ENCODE measurements at places on chromosomes 6 and 20.

- DNase-seq = no peak
Observed at GRCh38 chr6:150499882-150500312, 99.8 kb upstream of the PLEKHG1 start.

DNA sequence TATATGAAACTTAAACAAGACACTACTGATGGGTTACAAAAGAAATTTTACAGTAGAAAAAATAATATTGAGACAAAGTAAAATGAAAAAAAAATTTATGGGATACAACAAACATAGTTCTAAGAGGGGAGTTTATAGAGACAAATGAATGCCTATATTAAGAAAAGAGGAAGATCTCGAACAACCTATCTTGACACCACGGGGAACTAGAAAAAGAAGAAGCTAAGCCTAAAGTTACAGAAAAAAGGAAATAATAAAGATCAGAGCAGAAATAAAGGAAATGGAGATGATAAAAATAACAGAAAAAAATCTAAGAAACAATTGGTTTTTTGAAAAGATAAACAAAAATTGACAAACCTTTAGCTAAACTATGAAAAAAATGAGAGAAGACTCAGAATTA, 9.1 kb upstream of the ECHDC1 start:
- no peak for DNase-seq

- DNase-seq = no peak
Observed at GRCh38 chr20:40265825-40266533, 423.1 kb downstream of the MAFB start.

DNA sequence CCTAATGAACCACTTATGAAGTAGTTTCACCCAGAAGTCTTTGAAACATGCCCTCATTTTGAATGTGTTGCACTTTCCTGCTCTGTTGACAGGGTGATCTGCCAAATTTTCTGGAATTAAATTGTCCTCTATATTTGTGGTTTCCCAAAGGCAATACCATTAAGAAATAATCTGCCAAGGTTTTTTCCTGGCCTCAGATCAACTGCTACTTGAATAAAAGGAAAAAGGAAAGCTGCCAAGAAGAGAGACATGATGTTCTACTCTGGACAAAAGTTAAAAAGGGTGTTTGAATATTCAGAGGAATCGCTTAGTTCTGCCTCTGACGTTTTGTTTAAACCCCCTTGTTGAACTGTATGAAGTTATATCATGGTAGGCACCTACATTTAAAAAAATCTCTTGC, 37.4 kb upstream of the ARMH2 start:
- DNase-seq = no peak

DNA sequence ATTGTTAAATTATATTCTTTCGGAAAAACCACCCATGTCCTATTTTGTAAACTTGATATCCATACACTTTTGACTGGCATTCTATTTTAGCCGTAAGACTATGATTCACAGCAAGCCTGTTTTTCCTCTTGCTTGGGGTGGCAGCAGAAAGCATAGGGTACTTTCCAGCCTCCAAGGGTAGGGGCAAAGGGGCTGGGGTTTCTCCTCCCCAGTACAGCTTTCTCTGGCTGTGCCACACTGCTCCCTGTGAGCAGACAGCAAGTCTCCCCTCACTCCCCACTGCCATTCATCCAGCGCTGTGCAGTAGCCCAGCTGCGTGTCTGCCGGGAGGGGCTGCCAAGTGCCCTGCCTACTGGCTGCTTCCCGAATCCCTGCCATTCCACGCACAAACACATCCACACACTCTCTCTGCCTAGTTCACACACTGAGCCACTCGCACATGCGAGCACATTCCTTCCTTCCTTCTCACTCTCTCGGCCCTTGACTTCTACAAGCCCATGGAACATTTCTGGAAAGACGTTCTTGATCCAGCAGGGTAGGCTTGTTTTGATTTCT, 2.1 kb upstream of the ESR1 start:
- no peak for DNase-seq

DNA sequence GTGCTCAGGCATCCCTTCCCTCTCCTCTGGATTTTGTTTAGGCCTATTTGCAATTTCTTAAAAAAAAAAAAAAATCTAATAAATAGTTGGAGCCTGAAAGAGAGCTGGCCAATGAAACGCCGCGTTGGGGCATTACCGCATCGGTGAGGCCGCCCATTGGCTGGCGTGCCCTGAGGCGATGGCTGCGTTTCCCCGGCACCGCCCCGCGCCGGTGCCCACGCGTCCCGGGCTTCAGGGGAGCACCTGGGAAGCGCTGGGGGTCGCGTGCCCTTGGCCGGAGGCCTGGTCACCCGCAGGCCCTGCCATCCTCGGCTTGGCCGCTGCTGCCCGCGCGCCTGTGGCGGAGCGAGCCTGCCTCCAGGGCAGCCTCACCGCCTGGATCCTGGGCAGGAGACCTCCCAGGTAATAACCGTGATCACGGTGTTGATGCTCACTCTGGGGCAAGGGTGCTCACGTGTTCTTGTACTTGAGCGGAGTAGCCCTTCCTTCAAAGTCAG, 155.4 kb downstream of the NRN1 start:
- DNase-seq = no peak

DNA sequence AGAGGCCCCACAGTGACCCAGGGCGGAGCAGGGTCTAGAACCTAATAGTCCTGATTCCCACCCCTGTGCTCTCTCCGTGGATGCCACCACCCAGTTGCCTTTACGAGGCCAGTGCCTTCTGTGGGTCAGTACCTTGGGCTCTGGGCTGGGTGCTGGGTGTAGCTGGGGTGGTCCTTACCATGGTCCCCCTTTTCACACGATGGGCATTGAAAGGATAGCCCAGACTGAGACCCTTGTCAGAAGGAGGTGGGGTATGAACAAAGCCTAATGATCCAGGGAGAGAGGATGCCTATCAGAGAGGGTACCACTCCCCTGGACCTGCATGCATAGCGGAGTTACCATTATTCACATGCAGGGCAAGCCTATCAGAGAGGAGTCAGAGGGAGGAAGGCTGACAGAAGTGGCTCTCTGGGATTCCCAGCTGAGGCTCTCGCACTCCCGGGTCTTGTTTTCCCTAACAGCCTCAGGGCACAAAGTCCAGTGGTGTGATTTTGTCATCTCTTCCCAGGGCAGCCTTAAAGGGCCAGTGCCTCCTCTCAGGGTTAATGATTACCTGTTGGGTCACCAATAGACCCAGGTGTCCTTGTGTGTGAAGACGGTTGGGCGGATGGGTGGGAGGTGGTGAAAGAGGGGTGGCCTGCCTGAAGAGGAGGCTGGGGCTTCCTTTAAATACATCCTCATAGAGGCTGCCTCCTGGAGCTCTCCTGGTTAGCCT, 36.2 kb downstream of the VEGFA start:
- no peak for DNase-seq

GRCh38 chr6:141653590-141653989, 479.1 kb upstream of the GJE1 start:
- no peak for DNase-seq

DNA sequence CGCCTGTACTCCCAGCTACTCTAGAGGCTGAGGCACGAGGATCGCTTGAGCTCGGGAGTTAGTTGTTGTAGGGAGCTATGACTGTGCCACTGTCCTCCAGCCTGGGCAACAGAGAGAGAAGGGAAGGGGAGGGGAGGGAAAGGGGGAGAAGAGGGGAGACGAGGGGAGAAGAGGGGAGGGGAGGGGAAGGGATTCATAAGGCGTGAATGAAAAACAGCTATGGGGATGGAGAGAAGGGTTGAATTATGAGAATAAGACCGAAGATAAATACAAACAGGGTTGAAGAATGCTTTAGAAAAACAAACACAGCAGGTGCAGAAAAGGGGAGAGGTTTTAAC, 106.0 kb downstream of the TRIM27 start:
- DNase-seq = no peak

GRCh38 chr6:134768931-134769330, 181.0 kb downstream of the ALDH8A1 start:
- no peak for DNase-seq

All from GDM1 (cell line).